ENCODE measurements at places on chromosomes 2 and 18.

DNA sequence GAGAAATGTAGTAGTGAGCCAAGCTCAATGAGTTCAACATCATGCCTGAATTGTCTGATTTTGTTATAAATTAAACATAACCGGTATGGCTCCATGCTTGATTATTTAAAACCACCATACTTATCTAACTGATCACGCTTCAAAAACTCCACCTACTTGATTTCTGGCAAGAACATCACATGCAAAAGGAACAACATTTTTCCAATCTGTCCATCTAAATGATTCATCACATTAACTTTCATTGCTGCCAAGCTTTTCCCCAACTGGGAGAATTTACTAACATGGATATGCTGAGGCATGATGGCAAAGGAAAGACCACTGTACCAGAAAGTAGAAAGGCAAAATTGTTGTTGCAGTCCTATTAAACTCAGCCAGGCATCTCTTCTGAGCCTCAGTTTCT, 286.8 kb downstream of the TRIB2 start:
- DNase-seq: no peak

GRCh38 chr18:33821503-33821902, 243.5 kb downstream of the ASXL3 start:
- DNase-seq: no peak

DNA sequence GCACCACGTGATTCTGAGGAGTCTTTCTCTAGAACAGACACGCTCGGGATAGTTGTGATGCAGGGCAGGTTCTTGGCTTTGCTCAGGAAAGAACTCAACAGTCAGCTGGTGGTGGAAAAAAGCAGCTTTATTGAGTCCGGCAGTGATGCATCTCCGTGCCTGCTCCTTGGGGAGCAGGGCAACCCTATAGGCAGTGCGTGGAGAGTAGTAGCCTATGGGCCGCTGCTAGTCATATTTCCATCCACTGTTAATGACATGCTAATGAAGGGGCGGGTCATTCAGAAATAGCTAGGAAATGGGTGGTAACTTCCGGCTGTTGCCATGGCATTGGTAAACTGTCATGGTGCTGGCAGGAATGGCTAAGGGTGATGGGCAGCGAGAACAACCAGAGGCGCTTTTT, 11.6 kb upstream of the ACKR3 start:
- no peak for DNase-seq

- no peak for DNase-seq
Observed at GRCh38 chr18:50727721-50728471, 91.9 kb downstream of the MRO start.

DNA sequence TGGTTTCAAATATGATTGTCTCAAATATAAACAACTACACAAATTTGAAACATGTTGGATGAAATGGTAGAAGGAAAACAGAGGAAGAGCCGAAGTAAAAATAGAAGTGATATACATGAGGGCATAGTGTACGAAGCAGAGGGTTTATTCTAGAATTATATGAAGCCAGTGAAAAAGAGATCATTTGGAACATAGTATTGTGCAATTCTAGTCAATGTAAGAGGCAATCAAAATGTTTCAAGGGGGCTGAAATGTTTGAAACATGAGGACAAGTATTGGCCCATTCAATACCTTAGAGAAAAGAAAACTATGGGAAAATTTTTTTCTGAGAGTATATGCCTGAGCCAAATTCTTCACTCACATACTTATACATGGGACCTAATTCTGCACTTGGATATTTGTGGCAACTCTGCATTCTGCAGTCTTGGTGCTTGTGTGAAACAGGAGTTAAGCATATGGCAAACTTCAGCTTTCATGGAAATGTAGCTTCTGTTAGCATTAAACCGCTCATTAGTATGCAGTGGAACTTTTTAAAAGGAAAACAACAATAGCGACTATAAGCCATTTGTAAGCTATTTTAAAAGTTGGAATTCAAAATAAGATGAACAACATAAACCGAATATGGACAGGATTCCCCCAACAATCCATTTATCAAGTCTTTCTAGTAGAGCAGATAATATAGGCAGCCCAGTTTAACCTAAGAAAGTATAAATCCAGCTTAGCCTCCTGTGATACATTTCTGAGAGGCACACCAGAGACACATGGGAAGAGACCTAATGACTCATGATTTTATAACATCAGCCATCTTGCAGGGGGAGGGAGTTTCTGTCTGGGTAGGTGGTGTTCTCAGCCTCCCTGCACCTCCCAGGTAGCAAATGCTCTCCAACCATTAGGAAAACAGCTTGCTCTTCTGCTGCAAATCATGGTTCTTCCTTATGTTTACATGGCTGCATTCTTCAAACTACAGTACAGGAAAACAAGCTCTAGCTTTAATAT, 197.8 kb downstream of the PAX3 start:
- no peak for DNase-seq

DNA sequence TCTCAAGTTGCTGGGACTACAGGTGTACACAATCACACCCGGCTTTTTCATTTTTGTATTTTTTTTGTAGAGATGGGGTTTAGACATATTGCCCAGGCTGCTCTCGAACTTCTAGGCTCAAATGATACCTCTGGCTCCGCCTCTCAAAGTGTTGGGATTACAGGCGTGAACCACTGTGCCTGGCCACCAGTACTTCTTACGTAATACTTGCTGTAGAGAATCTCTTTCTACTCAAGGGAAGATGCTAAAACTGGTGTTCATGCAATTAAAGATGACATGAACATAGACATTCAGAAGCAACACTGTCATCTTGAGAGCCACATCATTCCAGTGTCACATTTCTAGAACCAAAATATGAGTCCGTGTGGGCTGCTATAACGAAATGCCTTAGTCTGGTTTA, 53.7 kb upstream of the FRZB start:
- no peak for DNase-seq

GRCh38 chr2:157327200-157327599, 1.6 kb upstream of the ERMN start:
- no peak for DNase-seq

GRCh38 chr2:16824472-16824871, 158.8 kb upstream of the CYRIA start:
- DNase-seq: no peak

DNA sequence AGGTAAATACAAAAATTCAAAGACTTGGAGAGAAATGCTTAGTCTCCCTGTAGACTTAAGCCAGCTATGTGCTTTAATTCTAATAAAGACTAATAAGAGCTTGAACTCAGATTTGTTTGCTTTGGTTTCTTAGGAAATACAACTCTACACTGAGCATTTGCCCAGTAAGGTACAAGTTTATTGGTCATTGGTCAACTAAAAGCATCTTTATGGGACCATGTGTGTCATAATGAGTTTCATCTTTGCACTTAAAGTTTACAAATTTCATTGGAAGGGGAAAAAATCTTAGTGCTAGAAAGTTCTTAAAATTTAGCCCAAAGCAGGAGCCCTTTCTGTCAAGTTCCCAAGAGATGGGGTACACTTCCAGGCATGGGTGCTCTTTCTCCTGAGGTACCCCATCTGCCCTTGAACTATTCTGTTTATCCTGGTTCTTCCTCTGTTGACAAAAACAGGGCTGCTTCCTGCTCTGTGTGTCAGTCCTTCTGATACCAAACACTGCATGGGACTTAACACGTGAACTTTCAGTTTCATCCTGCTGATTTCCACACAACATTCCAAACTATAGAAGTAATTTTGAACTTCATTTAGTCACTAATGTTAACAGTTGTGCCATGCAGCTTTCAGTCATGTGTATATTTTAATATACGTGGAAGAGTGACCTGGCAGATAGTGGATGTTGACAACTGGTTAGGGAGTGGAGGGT, 200.2 kb downstream of the TPGS2 start:
- DNase-seq: no peak

DNA sequence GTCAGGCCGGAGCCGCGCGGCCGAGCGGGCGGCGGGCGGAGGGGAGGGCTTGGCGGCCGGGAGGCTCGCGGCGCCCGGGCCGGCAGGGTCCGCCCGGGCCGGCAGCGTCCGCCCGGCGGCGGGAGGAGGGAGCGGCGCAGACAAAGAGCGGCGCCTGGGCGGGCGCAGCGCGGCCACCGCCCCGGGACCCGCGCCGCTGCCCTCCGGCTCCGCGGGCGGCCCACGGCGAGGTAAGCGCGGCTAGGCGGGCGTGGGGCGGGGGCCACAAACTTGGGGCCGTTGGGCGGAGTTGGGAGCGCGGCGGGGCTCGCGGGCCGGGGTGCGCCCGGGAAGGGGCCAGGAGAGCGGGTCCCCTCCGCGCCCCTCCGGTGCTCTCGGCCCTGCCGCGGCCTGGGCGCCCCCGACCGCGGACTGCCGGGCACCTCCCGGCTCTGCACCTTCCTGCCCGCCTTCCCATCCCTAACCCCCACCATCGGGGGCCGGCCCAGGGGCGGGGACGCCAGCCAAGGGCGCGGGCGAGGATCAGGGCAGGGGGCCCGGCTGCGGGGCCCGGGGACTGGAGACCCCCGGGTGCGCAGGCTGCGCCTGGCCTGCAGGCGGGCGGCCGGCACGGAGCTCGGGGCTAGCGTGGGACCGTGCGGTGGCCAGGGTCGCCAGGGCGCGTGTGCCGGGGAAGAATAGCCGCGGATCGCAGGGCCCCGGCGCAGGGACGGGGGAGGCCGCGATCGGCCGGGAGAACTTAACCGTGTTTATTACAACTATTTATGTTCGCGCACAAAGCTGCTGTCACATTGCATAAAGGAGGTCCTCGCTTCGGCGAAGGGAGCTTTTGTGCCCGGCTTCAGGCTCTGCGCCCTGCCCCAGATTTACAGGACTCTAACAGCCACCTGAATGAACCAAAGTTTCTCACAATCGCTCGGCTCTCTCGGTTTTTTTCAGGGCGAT, at the start of gene NCK2:
NCK2 (plus strand) TSS at position 4 of the 945 bp plus-strand sequence. CDS start 110,152 bp downstream, outside the sequence.
- DNase-seq: no peak

DNA sequence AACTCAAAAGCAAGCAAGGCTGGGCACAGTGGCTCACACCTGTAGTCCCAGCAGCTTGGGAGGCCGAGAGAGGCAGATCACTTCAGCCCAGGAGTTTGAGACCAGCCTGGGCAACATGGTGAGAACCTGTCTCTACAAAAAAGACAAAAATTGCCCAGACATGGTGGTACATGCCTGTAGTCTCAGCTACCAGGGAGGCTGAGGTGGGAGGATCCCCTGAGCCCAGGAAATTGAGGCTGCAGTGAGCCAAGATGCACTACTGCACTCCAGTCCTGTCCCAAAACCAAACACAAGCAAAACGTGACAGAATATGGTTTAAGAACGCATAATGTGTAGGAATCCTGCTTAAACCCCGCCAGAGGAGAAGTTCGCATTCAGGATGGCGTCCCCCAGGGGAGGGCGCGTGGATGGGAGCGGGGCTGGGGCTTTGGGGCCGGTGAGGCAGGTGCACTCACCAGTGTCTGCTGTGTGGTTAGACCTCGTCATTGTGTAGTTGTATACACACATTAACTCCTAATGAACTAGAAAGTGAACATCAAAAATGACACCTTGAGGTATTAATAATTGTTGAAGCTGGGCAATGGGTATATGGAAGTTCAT, 5.4 kb downstream of the COLEC11 start:
- DNase-seq: no peak

All from MV-4-11 (cell line).